Uterus (tissue), 4 donors: ENCODE measurements at places on chromosomes 3 and 15.

DNA sequence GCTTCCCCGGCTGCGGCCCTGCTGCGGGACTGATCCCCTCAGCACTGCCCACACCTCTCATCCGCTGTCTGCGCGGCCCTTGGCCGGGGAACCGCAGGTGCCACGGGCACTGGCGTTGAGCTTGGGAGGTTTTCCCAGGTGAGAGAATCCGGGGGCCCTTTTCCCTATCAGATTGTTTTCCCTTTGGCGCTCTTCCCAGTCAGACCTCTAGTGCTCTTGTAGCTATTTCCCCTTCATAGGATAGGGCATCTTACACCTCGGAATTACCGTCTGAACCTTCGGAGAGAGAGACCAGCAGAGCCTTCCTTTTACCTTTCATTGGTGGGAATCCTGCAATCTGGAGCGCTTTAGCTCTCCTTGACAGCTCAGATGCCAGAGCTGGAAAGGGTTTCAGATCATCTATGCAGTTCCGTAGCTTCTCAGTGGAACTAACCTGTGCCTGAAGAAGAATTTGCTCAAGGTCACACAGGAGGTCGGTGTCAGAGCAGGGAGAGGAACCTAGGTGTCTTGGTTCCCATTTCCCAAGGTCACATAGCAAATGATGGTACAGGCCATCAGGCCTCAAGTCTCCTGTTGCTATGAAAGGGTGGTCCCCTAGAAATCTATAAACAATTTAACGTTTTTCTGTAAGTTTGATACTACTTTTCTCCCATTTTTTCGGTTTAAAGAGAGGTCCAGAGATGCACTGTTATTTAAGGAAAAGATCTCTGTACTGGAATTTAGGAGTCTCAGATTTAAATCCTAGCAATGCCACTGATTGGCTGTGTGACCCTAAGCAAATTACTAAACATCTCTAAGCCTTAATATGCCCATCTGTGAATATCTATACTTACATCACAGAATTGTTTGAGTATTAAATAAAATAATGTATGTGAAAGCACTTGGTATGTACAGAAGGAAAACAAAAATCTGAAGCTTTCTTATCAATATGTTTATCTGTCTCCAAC, 916 bp downstream of the IDH3A start:
- H3K4me1 ChIP-seq = peaks cover 5% of the 10 kb centered on the region
- peak overlapping the region; percentile 76 for H3K27ac ChIP-seq
- no peaks in the 10 kb centered on the region for H3K27me3 ChIP-seq
- DNase-seq = no peak

DNA sequence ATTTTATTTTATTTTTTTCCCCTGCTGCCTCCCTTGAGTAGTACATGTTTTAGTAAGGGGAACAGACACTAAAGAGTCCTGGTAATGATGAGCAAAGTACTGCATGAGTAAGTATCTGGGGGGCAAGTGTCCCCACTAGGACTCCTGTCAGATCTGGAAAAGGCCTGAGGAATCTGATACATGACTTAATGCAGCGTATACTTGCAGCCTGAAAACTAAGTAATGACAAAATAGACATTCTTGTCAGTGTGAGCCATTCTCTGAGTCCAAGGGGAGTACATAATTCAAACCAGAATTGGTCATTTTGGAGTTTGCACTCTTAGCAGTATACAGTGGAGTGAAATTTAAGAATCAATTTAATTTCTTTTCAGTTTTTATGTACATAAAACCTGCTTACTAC, 27.5 kb downstream of the NXPE3 start:
- H3K4me1 ChIP-seq = no peaks in the 10 kb centered on the region
- H3K27ac ChIP-seq = no peak overlapping the region
- no peak overlapping the region for H3K4me3 ChIP-seq
- H3K36me3 ChIP-seq = no peaks in the 10 kb centered on the region

DNA sequence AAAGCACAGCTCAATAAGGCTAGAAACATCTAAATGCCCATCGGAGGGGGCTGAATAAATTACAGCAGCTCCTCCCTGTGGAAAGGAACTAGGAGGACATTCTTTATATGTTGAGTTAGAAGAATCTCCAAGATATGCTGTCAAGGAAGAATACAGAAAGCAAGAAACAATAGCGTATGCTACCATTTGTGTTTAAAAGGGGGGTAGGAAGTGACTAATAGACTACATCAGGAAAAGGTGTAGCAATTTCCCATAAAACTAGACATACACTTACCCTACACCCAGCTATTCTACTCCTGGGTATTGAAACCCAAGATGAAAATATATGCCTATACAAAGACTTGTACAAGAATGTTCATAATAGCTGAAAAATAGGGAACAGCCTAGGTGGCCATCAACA, 21.6 kb downstream of the SEC61A1 start:
- peaks cover 2% of the 10 kb centered on the region for H3K4me1 ChIP-seq
- no peak overlapping the region for H3K27ac ChIP-seq
- no peak overlapping the region for H3K4me3 ChIP-seq
- H3K27me3 ChIP-seq = no peaks in the 10 kb centered on the region
- no peak for DNase-seq
- no peaks in the 10 kb centered on the region for H3K36me3 ChIP-seq

- no peaks in the 10 kb centered on the region for H3K36me3 ChIP-seq
- no peak overlapping the region for H3K4me3 ChIP-seq
- H3K4me1 ChIP-seq = no peaks in the 10 kb centered on the region
- no peak for DNase-seq
Measured at GRCh38 chr3:36843065-36844051, 79.0 kb upstream of the DCLK3 start.

- H3K27ac ChIP-seq = no peak overlapping the region
- no peaks in the 10 kb centered on the region for H3K36me3 ChIP-seq
- peaks cover 7% of the 10 kb centered on the region for H3K4me1 ChIP-seq
- DNase-seq = no peak
Measured at GRCh38 chr3:194483850-194484249, 3.0 kb downstream of the ATP13A3 start.

GRCh38 chr3:124656531-124656930, 73.7 kb upstream of the UMPS start:
- no peaks in the 10 kb centered on the region for H3K4me1 ChIP-seq
- no peaks in the 10 kb centered on the region for H3K36me3 ChIP-seq
- DNase-seq = no peak
- no peak overlapping the region for H3K4me3 ChIP-seq
- H3K27me3 ChIP-seq = no peaks in the 10 kb centered on the region

GRCh38 chr15:80953953-80954778, 35.5 kb downstream of the MESD start:
- no peak for DNase-seq
- H3K27me3 ChIP-seq = no peaks in the 10 kb centered on the region
- H3K4me1 ChIP-seq = no peaks in the 10 kb centered on the region

- H3K27ac ChIP-seq = no peak overlapping the region
- H3K4me3 ChIP-seq = no peak overlapping the region
- no peaks in the 10 kb centered on the region for H3K36me3 ChIP-seq
- DNase-seq = no peak
Measured at GRCh38 chr3:31343075-31343474, 189.7 kb upstream of the STT3B start.

DNA sequence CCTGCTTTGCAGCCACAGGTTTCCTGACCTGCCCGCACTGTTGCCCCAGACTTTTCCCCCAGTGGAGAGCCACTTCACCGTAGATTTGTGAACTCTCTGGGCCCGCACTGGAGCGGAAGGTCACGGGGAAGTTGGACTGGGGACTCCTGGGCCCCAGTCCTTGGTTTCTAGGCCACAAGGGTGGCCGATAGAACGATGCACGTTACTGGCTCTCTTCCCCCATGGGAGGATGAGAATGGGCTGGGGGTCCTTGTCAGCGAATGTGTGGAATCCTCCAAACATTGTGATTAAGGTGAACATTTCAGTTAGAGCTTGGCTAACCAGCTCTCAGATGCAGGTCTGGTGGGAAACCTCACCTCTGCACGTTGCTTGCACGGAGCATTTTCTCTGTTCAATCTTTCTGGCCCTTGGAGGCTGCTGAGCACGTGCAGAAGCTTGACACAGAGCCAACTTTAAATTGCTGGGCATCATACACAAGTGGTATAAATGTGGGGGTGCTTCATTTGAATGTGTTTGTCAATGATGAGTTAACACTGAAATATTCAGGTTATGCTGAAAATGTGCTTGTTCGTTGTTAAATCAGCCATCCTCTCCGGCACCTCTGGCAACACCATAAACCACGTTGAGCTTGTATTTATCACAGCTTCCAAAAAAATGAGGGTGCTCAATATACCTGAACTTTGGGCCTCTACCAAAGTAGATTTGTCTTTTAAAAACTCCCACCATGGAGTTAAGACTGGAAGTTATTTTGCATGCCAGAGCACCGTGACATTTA, 976 bp downstream of the DIS3L start:
- peak; percentile 16 for DNase-seq
- peak overlapping the region; percentile 78 for H3K4me3 ChIP-seq
- H3K36me3 ChIP-seq = no peaks in the 10 kb centered on the region
- H3K4me1 ChIP-seq = no peaks in the 10 kb centered on the region

GRCh38 chr3:101026881-101027280, 33.7 kb upstream of the ABI3BP start:
- no peak overlapping the region for H3K4me3 ChIP-seq
- H3K27ac ChIP-seq = no peak overlapping the region
- no peak for DNase-seq
- H3K4me1 ChIP-seq = no peaks in the 10 kb centered on the region
- no peaks in the 10 kb centered on the region for H3K36me3 ChIP-seq

DNA sequence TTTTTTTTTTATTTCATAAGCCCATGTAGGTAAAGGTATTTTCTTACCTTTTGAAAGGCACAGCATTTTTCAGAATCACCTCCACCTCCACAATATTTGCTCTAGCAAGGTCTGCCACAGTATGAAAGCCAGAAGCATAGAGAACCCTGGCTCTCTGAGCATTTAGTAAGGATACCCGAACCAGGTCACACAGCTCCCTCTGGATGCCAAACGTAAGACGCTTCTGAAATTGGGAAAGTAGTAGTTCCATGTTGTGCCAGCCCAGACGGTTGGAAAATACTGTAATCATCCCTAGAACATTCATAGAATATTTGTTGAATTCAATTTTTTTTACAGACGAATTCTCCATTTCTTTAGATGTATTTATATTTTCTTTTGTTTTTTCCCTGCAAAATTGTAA, 52.4 kb downstream of the POLQ start:
- H3K27ac ChIP-seq = no peak overlapping the region
- H3K36me3 ChIP-seq = no peaks in the 10 kb centered on the region
- H3K4me3 ChIP-seq = no peak overlapping the region

DNA sequence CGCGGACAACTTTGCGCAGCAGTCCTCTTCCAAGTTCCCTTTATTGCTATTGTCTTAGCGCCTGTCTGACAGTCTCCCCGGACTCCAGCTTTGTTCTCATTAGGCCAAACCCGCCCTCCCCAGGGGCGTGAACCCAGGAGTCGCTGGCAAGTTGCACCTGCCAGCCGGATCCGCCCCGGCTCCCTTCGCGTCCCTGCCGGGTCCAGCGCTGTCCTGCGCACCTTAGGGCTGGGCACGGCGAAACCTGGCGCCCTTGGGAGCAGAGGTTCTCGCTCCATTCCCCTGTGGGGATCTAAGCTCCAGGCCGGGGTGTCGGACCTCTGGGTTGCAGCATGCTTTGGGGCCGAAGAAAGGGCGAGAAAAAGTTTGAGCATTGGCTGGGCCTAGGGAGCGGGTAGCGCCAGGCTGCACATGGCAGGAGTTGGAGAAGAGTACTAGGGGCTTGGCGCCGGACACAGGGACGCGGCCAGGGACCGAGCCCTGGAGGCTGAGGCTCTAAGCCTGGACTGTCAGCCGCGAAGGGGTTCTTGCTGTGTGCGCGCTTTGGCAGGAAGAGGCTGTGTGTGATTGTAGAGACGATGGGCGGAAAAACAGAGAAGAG, 335.1 kb upstream of the THRB start:
- H3K4me1 ChIP-seq = no peaks in the 10 kb centered on the region
- no peaks in the 10 kb centered on the region for H3K36me3 ChIP-seq
- no peaks in the 10 kb centered on the region for H3K27me3 ChIP-seq
- H3K27ac ChIP-seq = no peak overlapping the region
- H3K4me3 ChIP-seq = peak overlapping the region; percentile 35

DNA sequence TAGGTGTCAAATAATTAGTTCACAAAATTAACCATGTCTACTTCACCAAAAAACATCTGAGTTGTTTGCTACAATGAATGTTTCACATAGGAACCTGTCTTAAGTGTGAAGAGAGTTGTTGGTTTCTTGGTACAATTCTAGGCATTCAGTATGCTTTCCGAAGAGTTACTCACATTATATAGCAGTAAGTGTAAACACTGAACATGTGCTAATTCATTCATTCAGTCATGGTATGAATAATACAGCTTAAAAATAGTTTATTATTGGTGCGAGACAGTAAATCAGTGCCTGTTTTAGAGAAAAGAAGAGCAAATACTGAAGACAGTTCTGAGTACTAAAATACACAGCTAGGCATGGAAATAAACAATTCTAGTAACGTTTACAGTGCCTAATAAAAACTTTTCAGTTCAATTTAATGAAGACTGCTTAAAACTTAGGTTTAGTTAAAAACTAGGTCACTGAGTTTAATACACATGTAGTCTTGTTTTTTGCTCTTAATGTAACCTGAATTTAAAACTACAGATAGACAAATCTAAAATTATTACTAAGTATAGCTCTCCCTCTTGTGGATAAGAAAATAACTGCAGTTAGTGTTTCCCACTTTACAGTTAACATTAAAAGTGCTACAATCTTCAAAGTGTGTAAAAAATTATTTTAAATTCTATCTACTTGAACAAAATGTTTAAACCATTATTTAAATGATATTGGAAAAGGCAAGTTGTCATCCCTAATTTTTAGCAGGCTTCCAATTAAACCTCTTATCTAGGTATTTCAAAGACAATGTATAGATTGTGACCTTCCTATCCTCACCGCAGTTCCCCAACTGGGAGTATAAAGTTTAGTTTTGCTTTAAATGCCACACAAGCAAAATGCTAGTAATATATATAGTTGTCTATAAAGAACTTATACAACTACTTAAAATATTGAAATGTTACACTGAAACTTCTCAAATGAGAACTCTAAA, 20.1 kb upstream of the ZCWPW2 start:
- DNase-seq = no peak
- H3K36me3 ChIP-seq = no peaks in the 10 kb centered on the region
- no peaks in the 10 kb centered on the region for H3K4me1 ChIP-seq

GRCh38 chr3:129357616-129358015, 70.8 kb downstream of the EFCAB12 start:
- no peaks in the 10 kb centered on the region for H3K4me1 ChIP-seq
- DNase-seq = no peak
- no peaks in the 10 kb centered on the region for H3K36me3 ChIP-seq
- H3K27me3 ChIP-seq = no peaks in the 10 kb centered on the region
- H3K27ac ChIP-seq = no peak overlapping the region
- H3K4me3 ChIP-seq = no peak overlapping the region
